ENCODE measurements at places on chromosomes 5 and 9.

GRCh38 chr5:161382685-161383084 lies 163.8 kb downstream of the GABRB2 start:
- DNase-seq, result no peak

DNA sequence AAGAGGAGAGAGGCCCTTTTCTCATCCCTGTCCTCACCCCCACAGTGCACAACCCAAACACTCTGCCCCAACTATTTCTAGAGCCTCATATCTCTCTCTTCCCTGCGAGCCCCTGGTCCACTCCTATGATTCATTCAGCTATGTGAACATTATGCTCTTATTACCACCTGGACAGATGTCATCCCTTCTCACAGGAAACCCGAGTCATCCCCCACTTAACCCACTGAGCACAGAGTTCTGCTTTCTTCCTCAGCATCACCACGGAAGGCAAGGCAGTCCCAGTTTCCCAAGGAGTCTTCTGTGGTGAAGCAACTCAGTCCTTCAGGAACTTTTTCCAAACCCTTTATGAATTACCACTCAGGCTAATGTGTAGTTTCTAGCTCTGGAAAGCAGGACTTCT lies 1.3 kb downstream of the DNAI1 start:
- DNase-seq, result no peak

GRCh38 chr5:135861641-135862040 lies 27.2 kb downstream of the SLC25A48 start:
- no peak for DNase-seq

DNA sequence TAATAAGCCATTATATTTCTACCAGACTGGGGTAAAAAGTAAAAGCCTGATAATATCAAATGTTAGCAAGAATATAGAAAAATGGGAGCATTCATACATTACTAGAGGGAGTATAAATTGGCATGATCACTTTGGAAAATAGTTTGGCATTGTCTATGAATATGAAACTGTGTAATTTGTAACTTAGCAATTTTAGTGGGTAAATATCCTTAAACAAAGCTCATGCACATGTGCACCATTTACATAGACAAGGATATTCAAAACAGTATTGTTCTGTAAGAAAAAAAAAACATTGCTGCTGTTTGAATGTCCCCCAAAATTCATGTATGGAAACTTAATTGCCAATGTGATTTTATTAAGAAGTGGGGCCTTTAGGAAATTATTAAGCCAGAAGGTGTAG lies 166.4 kb upstream of the SLC27A6 start:
- no peak for DNase-seq

GRCh38 chr9:114174557-114174875 lies 19.2 kb downstream of the COL27A1 start:
- DNase-seq, result no peak

DNA sequence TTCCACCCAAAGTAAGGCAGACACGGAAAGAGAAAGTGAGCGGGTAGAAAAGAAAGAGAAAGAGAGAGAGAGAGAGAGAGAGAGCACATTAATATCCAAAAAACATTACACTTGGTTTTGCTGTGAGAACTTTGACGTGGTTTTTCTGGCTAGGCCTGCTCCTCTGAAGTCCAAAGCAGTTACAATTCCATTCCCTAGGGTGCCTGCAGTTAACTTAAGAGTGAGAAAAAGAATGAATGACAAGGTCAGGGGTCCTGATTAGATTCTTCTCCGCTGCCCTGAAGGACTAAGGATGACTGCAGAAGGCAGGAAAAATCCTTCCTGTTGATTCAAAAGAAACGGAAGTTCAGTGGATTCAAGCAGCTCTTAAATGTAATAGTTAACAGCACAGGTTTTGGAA lies 589.8 kb downstream of the PRELID2 start:
- no peak for DNase-seq
